ENCODE measurements at places on chromosomes 7 and 10.

DNA sequence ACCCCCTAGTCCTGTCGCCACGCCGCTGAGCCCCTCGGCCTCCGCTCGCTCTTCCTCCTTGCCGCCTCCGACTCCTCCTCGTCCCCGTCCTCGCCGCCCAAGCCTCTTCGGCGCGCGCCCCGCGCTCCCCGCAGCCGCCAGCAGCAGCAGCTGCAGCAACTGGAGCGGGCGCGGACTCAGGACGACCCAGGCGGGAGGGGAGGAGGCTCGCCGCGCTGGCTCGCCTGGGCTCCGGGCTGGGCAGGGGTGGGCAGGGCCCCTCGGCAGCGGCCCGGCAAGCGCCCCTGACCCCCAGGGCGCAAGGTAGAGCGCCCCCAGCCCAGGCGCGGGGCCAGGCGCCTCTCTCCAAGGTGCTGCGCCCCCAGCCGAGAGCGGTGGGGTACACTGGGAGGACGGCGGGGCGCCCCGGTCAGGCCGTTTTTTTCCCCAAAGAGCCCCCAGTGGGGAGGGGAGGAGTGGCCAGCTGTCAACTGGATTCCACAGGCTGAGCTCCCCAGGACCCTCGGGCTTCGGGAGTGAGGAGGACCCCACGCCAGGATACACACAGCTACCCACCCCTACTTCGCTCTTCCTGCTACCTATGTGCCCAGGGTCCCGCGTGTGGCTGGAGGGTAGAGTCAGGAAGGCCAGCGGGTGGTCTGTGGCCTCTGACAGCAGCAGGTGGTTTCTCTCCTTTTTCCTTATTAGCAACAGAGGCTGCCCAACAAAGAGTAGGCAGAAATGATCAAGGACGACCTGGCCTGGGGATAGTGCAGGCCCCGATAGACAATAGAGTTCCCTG is 903 bp upstream of the KCNMA1 start:
- DNase-seq = no peak

GRCh38 chr7:85673876-85674275 is 487.0 kb upstream of the SEMA3D start:
- no peak for DNase-seq

DNA sequence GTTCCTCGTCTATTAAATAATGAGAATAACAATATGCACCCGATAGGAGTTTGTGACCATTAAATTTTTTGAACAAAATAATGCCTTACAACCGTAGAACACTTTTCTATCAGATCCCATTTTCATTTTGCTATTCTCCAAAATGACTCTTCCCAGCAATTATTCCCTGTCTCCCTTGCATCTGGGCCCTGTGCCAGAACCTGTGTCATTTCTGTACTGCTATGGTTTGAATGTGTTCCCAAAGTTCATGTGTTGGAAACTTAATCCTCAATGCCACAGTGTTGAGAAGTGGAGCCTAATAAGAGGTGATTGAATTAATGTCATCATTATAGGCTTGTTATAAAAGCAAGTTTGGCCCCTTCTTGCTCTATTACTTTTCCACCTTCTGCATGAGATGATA is 33.2 kb upstream of the SMNDC1 start:
- no peak for DNase-seq

DNA sequence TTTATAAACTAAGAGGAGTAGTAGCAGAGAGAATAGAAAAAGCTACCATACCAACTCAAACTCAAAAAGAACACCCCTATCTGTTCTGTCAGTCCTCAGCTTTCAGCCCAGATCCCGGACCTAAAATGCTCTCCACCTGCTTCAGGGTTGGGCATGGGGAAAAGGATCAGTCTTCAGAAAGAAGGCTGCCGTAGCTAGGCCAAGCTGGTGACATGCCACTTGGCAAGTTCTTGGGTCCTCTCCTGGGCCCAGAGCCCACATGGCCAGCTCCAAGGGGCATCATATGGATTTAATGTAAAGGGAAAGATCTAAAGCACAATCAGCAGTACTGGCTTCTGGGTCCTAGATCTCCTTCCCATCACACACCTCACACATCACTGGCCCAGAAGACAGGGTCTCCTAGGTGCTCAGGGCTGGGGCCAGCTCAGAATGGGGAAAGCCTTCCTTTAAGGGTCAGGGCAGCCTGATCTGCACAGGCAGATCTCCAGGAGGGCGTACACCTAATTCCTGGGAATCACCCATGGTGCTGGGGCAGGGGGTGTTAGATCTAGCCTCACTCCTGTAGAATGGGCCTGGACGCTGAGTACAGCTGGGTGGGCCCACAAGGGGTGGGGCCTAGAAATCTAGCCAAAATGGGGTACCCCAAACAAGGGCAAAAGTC is 2.5 kb downstream of the VAX1 start:
- DNase-seq = no peak

- DNase-seq = no peak
Measured at GRCh38 chr7:87226495-87226894, 7.0 kb upstream of the TMEM243 start.

DNA sequence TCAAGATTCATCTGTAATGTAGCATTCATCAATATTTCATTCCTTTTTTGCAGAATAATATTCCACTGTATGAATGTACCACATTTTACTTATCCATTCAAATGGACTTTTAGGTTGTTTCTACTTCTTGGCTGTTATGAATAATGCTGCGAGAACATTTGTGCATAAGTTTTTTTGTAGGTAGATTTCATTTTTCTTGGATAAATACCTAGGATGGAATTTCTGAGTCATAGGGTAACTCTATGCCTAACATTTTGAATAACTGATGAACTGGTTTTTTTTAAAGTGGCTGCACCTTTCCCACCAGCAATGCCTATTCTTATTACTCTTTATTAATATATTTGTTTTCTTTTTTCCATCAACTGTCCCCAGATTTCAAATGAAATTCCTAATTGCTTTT is 9.1 kb upstream of the XPNPEP1 start:
- DNase-seq = no peak

DNA sequence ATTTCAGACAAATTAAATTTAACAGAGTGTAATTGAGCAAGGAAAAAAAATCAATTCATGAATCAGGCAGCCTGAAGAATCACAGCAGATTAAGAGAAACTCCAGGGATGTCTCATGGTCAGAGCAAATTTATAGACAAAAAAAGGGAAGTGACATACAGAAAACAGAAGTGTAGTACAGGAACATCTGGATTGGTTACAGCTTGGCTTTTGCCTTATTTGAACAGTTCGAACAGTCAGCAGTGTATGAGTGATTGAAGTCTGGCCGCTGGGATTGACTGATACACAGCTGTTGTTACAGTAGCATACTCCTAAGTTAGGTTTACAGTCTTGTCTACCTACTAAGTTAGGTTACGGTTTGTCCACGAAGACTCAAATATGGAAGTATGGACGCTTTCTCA is 255.3 kb downstream of the HPSE2 start:
- no peak for DNase-seq

DNA sequence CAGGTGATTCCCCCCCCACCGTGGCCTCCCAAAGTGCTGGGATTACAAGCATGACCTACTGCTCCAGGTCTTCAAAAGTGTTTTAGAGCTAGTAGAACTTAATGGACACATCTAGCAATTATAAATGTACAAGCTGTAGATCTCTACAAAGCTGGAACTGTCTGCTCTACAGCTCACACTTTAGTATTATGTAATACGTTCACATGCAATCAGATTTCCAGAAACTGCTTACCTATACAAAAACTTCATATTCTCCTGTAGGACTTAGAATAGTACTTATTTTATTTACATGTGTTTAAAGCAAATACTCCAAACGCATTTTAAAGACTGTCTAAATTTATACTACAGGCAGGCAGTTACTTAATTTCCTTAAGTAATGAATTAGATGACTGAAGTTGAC is 39.2 kb upstream of the ASL start:
- no peak for DNase-seq

DNA sequence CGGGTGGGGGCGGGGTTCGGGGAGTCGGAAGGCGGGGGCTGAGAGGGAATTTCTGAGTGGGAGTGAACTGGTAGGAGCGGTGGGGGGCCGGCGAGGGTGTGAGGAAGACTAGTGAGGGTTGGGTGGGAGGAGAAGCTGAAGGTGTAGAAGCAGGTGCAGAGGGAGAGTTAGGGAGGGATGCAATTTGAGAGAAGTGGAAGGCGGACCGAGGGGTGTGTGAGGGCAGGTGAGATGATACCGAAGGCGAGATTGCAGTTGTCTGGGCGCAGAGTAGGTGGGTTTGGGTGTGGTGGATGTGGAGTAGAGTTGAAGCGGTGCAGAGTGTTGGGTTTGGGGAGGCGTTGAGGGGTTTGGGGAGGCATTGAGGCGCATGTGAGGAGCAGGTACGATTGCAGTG is 643 bp downstream of the KAT6B start:
- no peak for DNase-seq

- no peak for DNase-seq
Measured at GRCh38 chr7:128939075-128939860, 1.5 kb downstream of the IRF5 start.

DNA sequence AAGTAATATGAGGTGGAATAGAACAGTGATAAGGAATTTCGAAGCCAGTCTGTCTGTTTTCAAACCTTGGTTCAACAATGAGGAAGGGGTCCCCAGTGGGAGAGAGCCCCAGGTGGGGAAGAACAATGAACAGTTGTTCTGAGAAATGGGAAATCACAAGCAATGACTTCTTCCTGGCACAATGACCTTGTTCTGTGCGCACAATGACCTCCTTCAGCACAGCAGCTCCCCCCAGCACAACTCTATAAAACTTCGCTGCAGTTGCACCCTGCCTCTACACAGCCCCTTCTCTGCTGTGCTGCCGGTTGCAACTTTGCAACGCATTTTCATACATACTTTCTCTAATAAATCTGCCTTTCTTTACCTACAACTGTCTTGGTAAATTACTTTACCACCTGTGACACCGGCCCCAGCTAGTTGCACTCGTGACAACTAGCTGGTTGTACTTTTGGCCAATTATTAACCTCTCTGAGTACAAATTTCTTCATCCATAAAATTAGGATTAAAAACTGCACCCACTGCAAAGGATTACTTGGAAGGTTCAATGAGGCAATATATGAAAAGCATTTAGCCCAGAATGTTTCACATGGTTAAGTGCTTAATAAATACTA is 40.5 kb downstream of the ASB4 start:
- no peak for DNase-seq

DNA sequence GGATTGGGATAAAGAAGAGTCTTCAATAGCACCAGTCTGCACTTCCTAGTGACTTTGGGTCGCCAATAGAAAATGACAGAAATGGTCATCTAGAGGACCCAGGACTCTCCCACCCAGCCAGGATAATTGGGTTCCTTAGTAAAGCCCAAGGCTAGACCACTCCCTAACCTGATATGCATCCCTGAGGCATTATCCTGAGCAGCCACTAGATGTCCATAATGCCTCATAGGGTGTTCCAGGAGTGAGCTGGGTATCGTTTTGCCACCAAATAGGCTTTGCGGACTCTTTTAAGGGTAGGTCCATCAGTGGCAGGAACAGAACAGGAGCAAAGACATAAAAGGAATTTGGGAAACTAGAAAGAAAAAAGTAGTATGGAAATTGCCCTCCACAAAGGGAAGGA is 4.5 kb upstream of the LRRC4 start:
- DNase-seq = no peak

GRCh38 chr7:103396471-103396870 is 49.0 kb downstream of the PSMC2 start:
- DNase-seq = no peak

DNA sequence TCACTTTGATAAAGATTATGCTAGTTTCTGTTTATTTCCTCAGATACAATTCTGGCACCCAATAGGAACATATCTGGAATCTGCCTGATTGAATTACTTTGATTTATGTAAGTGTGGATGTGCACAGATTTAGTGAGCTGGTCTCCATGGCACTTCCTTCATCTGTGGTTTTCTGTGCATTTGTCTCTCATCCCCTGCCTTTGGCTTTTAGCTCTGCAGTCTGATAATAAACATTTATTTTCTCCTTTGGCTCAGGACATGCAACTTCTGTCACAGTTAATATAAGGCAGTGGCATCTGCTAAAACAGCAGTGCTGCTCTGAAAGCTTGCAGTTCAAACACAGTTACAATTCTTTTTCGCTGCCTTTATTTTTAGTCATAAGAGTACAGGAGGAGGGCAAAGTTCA is 273.7 kb upstream of the CHRM2 start:
- DNase-seq = no peak

- DNase-seq = no peak
Measured at GRCh38 chr7:130401578-130401977, 21.3 kb downstream of the CPA1 start.

GRCh38 chr10:70479165-70479581 is 606 bp downstream of the PALD1 start:
- DNase-seq = no peak

- DNase-seq = no peak
Measured at GRCh38 chr10:43190775-43191174, 52.5 kb downstream of the CSGALNACT2 start.

GRCh38 chr7:71867626-71868025 is 544.5 kb downstream of the CALN1 start:
- no peak for DNase-seq

- DNase-seq = no peak
Measured at GRCh38 chr10:79147306-79147705, 78.5 kb downstream of the ZMIZ1 start.

DNA sequence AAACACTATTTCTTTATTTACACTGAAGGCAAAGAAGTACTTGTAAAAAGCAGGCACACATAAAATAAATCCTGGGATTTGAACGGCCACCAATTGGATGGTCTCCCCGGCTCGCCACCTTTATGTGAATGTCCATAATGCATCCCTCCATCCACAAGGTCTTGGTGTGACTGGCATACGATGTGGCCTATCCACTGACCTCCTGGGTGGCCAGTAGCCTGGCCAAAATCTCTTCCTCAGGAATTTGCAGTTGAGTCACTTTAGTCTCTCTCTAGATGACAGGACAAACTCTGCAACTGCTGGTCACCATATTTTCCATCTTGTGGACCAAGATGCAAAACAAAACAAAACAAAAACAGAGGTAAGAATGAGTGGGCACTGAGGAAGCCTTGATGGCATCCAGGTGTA is 39.1 kb downstream of the CDK1 start:
- DNase-seq = no peak

DNA sequence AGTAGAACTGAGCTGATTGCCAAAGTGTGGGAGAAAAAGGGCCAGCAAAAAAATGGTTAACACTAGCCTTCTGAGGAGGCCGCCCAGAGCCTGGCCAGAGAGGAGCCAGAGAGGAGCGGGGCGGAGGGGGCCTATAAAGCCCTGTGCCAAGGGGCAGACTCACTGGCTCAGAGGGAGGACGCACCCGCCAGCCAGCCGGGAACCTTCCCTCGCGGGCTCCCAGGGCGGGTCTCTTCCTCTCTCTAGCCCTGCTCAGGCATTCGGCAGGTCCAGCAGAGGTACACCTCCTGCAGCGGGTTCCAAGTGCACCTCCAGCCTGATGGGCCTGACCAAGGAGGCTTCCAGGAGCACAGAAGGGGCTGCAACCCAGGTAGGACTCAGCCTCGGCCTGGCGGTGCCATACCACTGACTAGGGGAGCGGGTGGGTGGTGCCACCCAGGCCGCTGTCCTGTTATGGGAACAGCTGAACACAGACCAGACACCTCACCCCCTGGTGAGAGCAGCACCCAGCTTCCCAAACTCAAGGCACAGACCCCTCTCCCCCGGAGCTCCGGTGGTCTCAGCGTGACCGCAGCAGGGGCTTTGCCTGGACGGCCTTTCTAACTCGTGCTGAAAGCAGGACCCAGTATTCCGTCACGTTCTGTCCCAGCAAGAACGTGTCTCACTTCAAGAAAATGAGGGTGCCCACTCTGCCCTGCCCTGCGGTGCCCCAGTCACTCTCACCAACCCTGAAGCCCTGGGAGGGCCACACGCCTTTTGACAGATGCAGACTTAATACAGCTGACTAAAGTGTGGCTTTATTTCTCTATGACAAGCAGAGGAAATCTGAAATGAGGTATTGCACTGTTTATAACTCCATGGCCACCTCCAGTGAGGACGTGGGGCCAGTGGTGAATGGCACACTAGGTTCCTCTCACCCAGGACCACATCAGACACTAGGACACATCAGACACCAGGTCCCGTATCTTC is at the start of gene GPER1:
GPER1 (plus strand) TSS at position 162 of the 969 bp plus-strand sequence. CDS start 3,616 bp downstream, outside the sequence.
- DNase-seq = no peak

Measured in stimulated activated CD4-positive, alpha-beta T cell treated with anti-CD3 and anti-CD28 coated beads, TNF-alpha, amount 100 ng/mL, for 24 hours (primary cell).